H1 (cell line): ENCODE measurements at places on chromosomes 4 and X. TPM values are rescaled to one million over a fixed set of nuclear protein-coding genes. Genes with fewer than 3 reads are reported as not detected.

MRFAP1 gene
- 108 and 156 TPM in 2 replicates for polyA plus RNA-seq

HSFX4 gene
- not detected in 2 replicates for polyA plus RNA-seq

HPSE gene
- 1.2 and 1.5 TPM in 2 replicates for polyA plus RNA-seq

OSTC gene
- 95.8 and 165 TPM in 2 replicates for polyA plus RNA-seq

PAGE2B gene
- not detected in 2 replicates for polyA plus RNA-seq

GYPA gene
- not detected in 2 replicates for polyA plus RNA-seq

TBX22 gene
- polyA plus RNA-seq = 0.35 and 0.68 TPM in 2 replicates

GYPE gene
- polyA plus RNA-seq = not detected in 2 replicates

NLRP2B gene
- not detected in 2 replicates for polyA plus RNA-seq

CT45A2 gene
- polyA plus RNA-seq = not detected in 2 replicates

POF1B gene
- not detected in 2 replicates for polyA plus RNA-seq

CYLC1 gene
- polyA plus RNA-seq = not detected in 2 replicates

PLXNB3 gene
- polyA plus RNA-seq = 1.2 and 1.6 TPM in 2 replicates

AR gene
- 7.1 and 7.2 TPM in 2 replicates for polyA plus RNA-seq

CPLX1 gene
- polyA plus RNA-seq = 0.32 and 1.3 TPM in 2 replicates

- no peak overlapping the region for H3K27ac ChIP-seq
- no peak overlapping the region for H3K4me3 ChIP-seq
- DNase-seq = no peak
- H3K27me3 ChIP-seq = no peaks in the 10 kb centered on the region
- H3K4me1 ChIP-seq = no peaks in the 10 kb centered on the region
- H3K36me3 ChIP-seq = peaks cover 93% of the 10 kb centered on the region
Measured at GRCh38 chr4:75779105-75779757, 54.9 kb downstream of the USO1 start.

DNA sequence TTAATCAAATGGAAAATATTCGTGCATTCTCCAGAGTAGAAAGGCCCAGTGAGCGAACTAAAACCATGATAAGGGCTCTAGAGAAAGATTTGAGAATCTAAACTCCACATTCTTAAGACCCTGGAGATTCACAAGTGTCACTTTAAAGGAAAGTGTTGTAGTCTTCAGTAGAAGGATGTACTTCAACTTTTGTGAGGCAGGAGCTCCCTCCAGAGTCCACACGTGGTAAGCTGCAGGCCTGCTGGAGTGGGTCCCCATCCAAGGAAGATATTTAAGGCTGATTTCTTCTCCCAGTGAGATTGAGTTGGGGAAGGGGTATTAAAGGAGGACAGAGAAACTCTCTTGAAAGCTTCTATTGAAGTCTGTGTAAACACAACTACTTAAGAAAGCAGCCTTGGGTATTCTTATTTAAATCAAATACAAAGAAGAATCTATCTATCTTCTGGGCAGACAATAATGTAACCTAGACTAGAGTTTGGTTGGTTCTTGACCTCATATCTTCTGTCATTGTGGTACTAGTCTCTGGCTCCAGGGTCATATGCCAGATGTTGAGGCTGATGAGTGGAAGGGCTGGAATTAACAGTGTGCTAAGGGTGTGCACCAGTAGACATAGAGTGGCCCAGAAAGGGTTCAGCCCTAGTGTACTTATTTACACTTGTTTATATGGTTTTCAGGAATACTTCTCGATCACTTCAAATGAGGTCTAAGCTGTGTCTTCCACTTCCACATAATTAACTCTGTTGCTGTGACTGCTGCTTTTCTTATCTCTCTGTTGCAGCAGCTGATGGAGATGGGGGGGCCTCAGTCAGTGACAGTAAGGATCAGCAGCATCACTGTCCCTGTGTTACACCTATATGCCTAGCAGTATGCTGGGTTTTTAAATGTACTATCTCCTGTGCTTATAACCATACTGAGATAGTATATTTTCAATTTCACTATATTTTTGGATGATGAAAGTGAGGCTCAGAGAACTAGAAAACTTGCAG is 76.1 kb downstream of the HMGB2 start:
- H3K4me3 ChIP-seq = no peak overlapping the region
- H3K4me1 ChIP-seq = 0 out of 2 replicates have a peak, but pooled peaks cover 2% of the 10 kb centered on the region
- no peak for DNase-seq
- H3K27me3 ChIP-seq = no peaks in the 10 kb centered on the region
- H3K27ac ChIP-seq = no peak overlapping the region

GRCh38 chr4:143443728-143444127 is 69.8 kb upstream of the SMARCA5 start:
- H3K4me1 ChIP-seq = no peaks in the 10 kb centered on the region
- DNase-seq = no peak
- no peak overlapping the region for H3K27ac ChIP-seq
- H3K27me3 ChIP-seq = no peaks in the 10 kb centered on the region
- H3K4me3 ChIP-seq = no peak overlapping the region
- H3K36me3 ChIP-seq = no peaks in the 10 kb centered on the region

DNA sequence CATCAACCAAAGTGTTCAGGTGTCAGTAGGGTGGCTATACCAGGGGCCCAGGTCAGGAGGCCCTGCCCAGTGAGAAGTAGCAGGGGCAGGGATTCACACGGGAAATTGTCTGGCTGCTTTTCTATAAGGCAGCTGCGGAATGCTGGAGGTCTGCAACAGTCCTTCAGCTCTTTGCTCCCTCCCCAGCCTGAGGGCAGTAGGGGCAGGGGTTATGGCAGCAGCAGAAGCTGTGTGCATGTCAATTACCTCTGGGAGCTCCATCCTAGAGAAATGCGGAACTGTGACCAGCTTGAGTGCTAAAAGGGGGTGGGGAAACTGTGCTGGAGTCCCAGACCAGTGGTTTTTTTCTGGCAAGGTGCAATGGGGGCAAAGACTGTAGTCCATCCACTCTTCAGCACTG is 810.4 kb downstream of the PCDH7 start:
- no peak overlapping the region for H3K27ac ChIP-seq
- no peaks in the 10 kb centered on the region for H3K27me3 ChIP-seq
- no peaks in the 10 kb centered on the region for H3K4me1 ChIP-seq
- no peaks in the 10 kb centered on the region for H3K36me3 ChIP-seq
- DNase-seq = no peak

DNA sequence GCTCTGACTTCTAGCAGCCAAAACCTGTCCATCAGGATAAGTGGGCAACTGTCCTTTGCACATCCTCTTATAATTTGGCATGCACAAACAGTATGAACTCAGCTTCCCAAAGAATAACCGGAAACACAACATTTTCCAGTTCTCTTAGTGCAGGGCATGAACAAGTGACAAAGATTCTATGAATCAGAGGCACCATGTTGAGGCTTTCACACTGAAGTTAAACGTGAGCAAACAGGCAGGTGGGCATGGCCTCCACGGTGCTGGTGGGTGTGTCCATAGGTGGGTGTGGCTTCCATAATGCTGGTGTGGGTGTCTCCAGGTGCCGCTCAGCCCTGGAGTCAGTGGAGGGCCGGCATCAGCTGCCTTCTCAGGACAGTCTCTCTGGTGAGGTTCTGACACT is 196.5 kb downstream of the SMIM20 start:
- H3K36me3 ChIP-seq = no peaks in the 10 kb centered on the region
- no peaks in the 10 kb centered on the region for H3K4me1 ChIP-seq
- no peak for DNase-seq
- no peak overlapping the region for H3K4me3 ChIP-seq

- DNase-seq = no peak
- no peak overlapping the region for H3K4me3 ChIP-seq
- H3K27me3 ChIP-seq = no peaks in the 10 kb centered on the region
- H3K36me3 ChIP-seq = no peaks in the 10 kb centered on the region
Measured at GRCh38 chr4:88854481-88854880, 156.9 kb upstream of the NAP1L5 start.

GRCh38 chrX:119089619-119090018 is 16.8 kb downstream of the CT47C1 start:
- H3K4me3 ChIP-seq = no peak overlapping the region
- no peak for DNase-seq

DNA sequence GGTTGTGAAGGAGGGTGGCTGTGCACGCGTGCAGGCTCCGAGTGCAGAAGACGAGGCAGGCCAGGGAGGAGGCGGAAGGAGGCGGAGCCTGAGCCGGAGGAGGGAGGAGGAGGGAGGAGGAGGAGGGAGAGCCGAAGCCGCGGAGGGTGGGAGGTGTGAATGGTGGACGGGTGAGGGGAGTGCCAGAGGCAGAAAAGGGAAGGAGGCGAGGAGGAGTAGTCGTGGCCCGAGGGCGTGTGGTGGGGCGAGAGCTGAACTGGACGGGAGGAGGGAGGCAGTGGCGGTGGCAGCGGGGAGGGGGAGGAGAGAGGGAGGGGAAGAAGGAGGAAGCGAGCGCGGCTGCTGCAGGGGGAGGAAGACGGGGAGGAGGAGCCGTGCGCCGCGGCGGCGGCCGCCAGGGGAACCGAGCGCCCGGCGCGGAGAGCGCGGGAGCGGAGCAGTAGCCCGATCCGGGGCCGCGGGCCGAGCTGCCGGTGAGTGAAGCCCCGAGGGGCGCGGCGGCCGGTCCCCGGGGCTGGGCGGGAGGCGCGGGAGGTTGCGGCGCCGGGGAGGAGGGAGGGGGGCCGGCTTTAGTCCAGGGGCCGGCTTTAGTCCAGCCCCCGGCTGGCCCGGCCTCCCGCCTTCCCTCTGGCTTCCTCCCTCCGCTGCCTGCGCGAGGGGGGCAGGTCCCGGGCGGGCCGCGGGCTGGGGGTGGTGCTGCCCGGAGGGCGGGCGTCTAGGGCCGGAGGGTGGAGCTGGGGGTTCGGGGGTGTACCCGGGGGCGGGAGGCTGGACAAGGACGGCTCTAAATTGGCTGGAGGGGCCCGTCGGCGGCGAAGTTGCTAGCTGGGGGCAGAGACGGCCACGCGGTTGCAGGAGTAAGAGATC is at the start of gene TMEM164:
Gene TMEM164 (plus strand): TSS at position 815 of the 867 bp plus-strand sequence. CDS start 661 bp downstream, outside the sequence.
- peak; percentile 71 for DNase-seq
- H3K27me3 ChIP-seq = no peaks in the 10 kb centered on the region
- H3K4me3 ChIP-seq = peak within 1 kb of the TSS; percentile 49
- H3K36me3 ChIP-seq = no peaks in the 10 kb centered on the region

DNA sequence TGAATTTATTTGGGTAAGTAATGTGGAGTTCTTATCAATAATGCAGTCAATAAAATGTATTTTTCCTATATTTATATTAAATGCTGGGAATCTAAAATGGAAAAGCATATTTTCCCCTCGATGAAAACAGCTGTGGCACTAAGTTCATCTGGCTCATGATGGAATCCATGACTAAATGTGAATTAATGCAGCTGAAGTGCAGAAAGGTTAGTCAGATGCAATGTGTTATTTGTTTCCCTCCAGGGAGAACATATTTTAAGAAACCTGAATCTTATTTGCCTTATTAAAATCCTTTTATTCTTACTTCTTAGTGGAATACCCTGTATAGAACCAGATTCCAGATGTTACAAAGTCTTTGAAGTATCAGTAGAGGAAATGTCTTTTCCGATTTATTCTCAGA is 247.9 kb downstream of the ARHGAP24 start:
- H3K27ac ChIP-seq = no peak overlapping the region
- no peaks in the 10 kb centered on the region for H3K4me1 ChIP-seq
- H3K4me3 ChIP-seq = no peak overlapping the region

GRCh38 chr4:100509386-100509785 is 8.4 kb downstream of the EMCN start:
- H3K27ac ChIP-seq = no peak overlapping the region
- H3K4me3 ChIP-seq = no peak overlapping the region
- H3K36me3 ChIP-seq = no peaks in the 10 kb centered on the region

DNA sequence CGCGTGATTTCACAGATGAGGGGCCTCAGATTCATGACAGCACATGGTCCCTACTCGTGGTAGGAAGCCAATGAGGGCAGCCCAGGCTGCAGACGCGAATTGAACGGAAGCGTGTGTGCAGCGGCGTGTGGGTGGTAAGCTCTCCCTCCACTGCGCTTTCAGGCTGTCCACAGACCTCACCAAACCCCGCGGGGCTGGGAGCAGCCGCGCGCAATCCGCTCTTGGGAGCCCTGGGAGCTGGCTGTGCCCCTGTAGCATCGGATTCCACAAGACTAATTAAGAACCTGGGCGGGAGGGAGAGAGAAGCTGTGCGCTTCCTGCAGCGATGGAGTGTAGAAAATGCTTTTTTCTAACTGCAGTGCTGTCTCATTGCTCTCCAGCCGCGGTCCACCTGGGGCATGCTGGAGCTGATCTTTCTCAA is 134.9 kb downstream of the STOX2 start:
- DNase-seq = no peak
- peak overlapping the region; percentile 16; the same call in 1 of the 2 replicates for H3K4me3 ChIP-seq
- no peaks in the 10 kb centered on the region for H3K36me3 ChIP-seq
- peaks cover 1% of the 10 kb centered on the region for H3K27me3 ChIP-seq
- no peak overlapping the region for H3K27ac ChIP-seq

DNA sequence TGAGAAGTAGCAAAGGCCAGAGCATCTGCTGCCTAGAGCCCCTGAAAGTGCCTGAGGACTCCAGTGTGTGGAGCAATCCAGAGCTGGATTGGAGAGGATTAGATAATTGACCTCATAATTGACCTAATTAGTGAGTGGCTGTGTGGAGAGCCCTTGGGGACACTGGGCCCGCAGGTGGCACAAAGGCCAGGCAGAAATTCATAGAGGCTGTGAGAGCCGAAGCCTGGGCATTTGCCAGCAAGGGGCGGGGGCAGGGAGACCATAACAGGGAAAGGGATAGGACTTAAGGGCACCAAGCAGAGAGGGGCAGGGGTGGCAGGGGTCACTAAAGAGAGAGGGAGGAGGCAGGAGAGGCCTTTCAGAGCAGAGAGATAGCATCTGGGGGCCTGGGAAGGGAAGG is 45.3 kb downstream of the EFNB1 start:
- H3K4me1 ChIP-seq = peaks cover 6% of the 10 kb centered on the region
- no peaks in the 10 kb centered on the region for H3K27me3 ChIP-seq
- no peak for DNase-seq
- no peak overlapping the region for H3K27ac ChIP-seq

DNA sequence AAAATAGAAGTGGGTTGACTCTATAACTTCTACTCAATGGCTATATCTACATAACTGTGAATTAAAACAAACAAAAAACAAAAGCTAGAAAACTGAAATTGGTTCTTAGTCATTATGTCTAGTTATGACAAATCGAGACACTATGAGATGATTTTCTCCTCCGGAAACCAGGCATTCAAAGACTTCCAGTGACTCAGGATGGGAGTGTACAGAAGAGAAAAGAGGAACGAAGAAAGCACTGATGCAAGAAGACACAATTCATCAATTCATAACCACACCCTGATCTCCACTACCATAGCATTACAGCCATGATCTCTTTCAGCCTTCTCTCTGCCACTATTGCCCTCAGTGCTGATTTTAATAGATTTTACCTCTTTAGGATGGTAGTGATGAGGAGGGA is 253.6 kb downstream of the CBLL2 start:
- no peaks in the 10 kb centered on the region for H3K4me1 ChIP-seq
- no peaks in the 10 kb centered on the region for H3K36me3 ChIP-seq
- no peaks in the 10 kb centered on the region for H3K27me3 ChIP-seq
- no peak overlapping the region for H3K27ac ChIP-seq
